ENCODE measurements at places on chromosomes 6 and 20.

- DNase-seq, result no peak
Measured at GRCh38 chr6:118739696-118740353, 88.4 kb upstream of the CEP85L start.

GRCh38 chr6:6195080-6195479 lies 125.4 kb downstream of the F13A1 start:
- DNase-seq, result no peak

DNA sequence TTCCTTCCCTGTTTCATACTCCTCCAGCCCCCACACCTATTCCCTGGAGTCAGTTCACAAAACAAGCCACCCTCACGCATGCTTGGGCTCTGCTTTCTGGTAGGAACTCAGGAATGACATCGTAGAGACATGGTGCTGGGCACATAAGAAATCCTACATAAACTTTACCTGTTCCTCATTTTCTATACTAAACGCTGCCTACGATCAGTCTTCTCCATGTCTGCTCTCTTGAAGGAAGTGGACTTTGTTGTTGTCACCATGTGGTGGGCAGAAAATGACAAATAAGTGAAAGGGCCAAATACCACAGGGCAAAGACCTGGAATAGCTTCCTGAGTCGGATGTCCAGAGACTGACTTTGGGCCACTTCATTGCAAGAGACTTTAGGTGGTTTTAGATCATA lies 10.1 kb downstream of the MYLK4 start:
- no peak for DNase-seq

DNA sequence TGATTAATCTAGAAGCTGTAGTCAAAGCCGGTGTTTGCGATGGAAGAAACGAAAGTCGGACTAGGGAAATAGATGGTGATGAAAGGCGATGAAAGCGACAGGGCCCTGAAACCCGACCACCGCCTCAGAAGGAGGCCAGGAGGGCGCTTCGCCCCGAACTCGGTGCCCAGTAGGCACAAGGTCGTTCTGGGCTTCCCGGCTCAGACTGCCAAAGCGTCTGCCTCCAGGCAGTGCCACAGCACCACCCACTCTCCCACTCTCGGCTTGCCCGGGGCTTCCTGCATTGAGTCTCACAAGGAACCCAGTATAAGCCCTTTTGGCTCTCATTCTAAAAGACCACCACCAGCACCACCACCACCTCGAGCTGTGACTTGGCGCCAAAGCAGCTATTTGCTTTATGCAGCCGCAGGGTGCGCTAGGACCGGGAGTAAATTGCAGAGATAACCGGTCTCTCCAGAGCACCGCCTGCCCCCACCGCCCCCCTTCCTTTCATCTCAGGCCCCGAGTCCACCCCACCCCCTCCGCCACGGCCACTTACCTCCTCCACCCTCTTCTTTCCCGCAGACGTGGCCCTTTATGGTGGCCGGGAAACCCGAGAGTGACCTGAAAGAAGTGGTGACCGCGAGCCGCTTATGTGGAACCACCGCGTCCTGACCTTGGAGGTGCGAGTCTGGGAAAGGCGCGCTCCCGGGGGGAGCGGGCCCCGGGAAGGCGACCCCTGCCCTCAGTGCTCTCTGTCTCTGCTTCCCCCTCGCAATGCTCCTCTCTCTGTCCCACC lies 2.4 kb downstream of the TCF21 start:
- DNase-seq, result no peak

DNA sequence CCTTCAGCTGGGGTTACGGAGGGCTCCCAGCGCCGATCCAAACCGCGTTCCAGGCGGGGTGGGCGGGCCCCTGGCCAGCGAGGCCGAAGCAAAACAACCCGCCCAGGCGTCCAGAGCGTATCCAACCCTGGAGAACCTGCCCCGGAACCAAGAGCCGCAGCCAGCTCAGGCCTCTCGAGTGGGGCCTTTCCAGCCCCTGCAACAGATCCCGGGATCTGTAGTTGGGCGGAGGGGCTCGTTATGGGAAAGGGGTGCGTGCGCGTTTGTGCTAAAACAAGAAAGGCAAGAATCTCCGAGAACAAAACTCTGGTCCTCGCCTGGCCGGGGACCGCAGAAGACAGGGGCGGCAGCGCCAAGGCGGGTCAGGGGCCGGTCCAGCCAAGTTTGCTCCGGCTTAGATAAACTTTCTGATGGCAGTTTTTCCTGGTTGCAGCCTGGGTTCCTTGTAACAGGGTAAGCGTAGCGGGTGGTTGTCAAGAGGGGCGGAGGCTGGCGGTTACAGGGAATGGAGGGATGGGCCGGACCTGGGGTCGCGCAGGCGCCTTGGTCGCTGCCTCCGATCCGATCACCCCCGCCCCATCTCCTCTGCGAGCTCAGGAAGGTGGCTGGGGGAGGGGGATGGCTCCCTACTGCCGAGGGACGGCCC lies 448 bp upstream of the RIN2 start:
- DNase-seq, result peak; percentile 38

- DNase-seq, result no peak
Measured at GRCh38 chr6:35519313-35520015, 6.8 kb upstream of the TULP1 start.

DNA sequence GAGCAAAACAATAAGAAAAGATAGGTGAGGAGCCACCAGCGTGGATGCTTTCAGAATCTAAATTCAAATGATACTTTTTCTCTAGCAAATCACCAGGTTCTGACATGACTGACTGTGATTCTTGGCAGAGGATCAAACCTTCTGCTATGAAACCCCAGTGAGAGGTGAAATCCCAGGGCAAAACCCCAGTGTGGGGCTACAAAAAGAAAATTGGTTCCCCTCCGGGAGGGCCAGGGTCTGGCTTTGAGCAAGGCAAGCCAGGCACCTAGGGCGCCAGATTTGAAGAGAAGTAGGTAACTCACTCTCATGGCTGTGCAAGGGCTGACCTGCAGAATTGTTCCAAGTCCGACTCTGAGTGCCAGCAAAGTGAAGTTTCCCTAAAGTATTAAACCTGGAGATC lies 20.2 kb upstream of the RALGAPA2 start:
- DNase-seq, result no peak

DNA sequence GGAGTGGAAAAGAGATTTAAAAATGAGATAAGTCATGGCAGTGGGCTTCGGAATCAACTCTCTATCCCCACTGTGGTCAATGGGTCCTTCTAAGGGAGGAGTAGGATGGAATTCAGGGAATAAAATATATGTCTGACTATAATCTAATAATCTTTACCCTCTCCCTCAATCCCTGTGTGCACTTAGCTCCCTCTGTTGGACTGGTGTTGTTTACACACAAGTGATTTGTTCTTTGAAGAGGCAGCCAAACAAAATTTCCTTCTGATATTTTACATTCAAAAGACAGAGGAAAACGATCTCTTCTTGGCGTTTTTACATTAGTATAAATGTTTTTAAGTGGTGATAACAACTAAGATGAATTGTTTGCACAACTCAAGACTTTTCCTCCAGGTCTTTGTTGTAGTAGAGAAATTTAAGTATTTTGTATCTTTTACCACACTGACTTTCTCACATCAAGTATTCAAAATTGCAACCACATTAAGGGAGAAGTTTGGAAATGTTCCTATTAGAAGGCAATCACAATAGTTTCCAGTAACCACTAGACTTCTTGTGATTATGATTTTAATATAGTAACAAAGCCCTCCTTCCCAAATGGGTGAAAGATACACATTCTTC lies 317.8 kb downstream of the CENPW start:
- DNase-seq, result no peak

GRCh38 chr6:34196116-34196832 lies 40.4 kb upstream of the HMGA1 start:
- DNase-seq, result peak; percentile 46

DNA sequence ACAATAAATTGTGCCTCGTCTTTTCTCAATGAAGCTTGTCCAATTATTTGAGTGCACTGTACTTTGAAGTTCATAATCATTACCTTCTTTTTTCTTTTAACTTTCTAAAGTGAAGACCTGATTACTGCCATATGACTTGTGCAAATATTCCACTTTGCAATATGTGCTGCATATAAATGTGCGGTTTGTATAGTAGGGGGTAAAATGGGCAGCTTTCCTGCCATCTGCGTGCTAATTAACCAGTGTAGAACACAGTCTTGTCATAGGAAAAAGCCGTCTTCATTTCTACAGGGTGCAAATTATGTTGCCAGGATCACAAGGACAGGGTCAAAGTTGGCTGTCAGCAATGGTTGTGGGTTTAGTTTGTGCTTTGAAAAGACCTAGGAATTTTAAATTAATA lies 397.0 kb downstream of the NKAIN2 start:
- DNase-seq, result no peak

DNA sequence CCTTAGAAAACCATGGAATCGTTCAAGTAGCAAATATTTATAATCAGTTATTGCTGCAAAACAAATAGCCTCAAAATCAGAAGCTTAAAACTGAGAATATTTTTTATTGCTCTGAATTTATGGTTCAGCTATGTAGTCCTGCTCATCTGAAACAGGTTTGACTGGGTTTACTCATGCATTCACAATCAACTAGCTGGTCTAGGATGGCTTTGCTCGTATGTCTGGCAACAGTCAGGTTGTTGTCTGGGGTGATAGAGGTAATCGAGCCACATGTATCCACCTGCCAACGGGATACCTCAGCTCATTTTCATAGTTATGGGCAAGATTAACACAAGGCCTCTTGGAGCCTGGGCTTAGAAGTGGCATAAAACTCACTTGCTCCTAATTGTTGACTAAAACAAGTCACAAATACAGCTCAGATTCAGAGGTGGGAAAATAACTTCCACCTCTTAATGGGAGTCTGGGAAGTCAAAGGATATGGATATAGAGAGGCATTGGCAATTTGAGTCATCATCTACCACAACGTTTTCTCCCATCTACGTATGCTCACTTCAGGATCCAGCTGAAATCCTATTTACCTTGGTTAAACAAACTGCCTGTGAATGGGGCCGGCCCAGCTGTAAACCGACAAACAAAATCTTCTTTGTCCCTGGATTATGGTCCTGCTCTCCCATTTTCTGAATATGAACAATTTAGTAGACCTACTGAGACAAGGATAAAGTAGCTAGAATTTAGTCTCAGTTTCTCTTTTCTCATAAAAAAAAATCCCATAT lies 54.5 kb upstream of the TENT5A start:
- no peak for DNase-seq

GRCh38 chr6:134309227-134309626 lies 8.7 kb downstream of the SGK1 start:
- DNase-seq, result no peak

GRCh38 chr6:160462551-160463109 lies 114.5 kb downstream of the SLC22A3 start:
- DNase-seq, result no peak

DNA sequence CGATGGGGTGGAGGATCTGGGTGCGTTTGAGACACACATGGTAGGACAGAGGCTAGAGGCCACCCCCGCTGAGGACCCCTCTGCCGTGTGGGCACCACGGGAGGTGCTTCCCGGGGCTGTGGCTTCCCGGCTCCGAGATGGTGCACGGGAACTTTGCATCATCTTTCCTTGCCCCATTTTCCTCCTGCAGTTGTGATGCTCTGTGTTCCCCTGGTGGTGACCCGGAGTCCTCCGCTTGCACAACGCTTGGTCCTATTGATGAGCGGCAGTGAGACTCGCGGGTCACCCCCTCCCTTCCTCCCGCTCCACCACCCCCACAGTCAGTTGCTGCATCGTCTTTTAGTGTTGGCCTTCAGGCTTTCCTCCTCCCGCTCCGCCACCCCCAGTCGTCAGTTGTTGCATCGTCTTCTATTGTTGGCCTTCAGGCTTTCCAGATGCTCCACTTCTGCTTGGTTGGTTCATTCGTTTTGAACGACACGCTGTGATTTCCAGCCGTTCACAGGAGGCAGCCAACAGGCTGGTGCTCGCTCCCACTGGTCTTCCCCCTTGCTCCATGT lies 37.3 kb downstream of the PYGB start:
- DNase-seq, result no peak

DNA sequence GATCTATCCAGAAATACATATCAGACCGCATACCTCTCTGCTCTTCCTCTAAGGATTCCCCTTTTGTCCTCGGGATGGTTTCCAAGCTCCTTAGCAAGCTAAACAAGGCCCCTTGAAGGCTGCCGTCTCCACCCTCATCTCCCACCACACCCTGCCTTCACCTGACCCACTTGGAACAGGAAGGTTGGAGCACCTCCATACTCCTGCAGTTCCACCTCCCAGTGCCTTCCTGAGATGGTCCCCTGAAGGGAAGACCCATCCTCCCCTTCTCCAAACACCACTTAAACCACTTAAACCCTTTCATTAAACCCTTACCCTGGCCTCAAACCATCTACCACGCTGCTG lies 8.5 kb upstream of the POU5F1 start:
- DNase-seq, result no peak

GRCh38 chr6:117138425-117138824 lies 126.9 kb upstream of the VGLL2 start:
- DNase-seq, result no peak

- no peak for DNase-seq
Measured at GRCh38 chr20:63553933-63554290, at the start of gene FNDC11. Gene FNDC11, plus strand, starts transcription at chr20:63554159. Its CDS starts 1,505 bp downstream, at chr20:63555664.

GRCh38 chr20:38999965-39000910 lies 38.1 kb downstream of the DHX35 start:
- DNase-seq, result no peak

DNA sequence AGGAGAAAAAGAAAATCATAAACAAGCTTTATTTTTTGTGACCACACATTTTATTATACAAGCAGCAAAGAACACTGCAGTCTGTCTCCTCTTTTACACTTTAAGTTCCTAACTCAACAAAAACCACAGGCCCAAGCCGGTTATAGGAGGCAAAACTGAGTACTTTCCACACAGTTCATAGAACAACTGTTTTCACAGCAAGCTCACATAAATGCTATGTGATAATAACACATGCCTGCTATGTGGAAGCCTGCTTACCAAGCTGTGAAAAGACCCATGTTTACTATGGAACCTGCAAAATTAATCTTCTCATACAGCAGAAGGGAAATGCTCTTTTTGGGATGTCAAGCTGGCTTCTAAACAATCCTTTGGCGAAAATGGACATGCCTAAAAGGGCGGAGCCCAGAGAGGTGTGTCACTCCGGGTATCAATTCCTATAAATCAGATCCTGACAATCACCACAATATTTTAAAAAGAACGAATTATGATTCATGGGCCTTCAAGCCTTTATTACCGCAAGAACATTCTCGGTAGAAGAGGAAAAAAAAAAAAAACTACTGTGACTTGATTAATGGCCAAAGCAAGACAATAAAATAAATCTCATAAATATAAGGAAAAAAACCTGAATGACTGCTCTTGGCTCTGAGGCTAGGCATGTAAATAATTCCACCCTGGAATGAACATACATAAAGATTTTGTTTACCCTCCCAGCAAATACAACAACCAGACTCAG lies 2.6 kb downstream of the TRERF1 start:
- no peak for DNase-seq

DNA sequence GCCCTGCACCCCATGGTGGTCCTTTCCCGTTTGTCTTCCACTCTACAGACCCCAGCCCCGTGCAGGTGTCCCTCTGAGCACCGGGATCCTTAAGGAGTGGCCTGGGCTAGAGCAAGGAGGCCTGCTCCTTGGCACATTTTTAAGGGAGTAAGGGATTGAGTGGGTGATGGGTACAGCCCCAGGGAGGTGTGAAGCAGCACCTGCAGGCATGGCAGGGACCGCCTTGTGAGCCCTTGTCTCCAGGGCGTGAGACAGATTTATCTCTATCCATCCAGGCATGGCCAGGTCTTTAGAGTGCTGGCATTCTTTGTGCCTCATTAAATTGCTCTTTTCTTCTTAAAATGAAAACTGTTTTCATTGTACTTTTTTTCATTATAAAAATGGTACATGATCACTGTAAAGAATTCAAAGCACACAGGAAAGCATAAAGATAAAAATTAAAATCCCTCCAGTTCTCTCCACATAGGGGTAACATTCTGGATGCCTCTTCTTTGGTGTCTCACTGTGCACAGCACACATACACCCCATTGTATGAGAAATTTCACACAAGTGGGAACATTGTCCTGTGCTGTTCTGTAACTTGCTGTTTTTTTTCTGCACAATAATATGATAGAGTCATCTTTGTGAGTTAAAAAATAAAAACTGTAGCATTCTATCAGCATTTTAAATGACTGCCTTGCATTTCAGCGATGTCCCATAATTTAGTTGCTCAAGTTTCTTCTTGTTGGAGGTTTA lies 31.9 kb upstream of the ZNF831 start:
- no peak for DNase-seq
